ENCODE measurements at places on chromosomes 3 and 15. TPM values are rescaled to one million over a fixed set of nuclear protein-coding genes. Genes with fewer than 3 reads are reported as not detected.

DNA sequence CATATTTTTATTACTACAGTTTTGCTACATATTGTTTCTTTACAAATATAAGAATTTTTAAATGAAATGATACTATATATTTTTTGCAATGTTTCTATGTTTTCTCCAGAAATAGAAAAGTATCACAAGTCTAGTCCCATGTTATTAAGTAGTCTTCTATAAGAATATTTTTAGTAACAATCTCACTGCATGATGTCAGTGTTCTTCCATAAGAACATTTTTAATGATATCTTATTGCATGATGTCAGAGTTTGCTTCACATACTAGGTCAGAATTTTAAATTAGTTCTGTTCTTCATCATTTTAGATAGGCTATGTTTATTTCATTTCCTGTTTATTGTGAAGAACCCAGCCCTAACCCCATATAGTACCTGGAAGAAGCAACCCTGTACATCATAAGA, 265.3 kb upstream of the IL12A start:
- no peak for DNase-seq

GRCh38 chr3:1798711-1799405, 299.8 kb upstream of the CNTN4 start:
- no peak for DNase-seq

- DNase-seq = no peak
Observed at GRCh38 chr3:152444029-152444641, 175.4 kb downstream of the MBNL1 start.

Gene AADAC
- not detected for total RNA-seq
